RWPE2 (cell line): ENCODE measurements at places on chromosomes 13 and 19.

DNA sequence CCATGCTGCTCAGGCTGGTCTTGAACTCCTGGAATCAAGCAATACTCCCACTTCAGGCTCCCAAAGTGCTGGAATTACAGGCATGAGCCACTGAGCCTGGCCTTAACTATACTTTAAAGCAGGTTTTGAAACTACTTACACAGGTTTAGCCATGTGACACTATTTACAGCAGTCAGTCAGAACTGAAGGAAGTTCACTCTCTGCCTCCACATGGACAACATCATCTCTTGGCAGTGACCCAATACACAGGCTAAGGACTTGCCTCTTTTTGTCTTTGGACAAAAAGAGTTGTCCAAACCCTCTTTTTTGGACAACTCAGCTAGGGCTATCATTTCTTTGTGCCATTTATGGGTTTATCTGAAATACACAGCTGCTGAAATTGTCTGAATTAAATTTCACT lies 89.0 kb upstream of the CLDN10 start:
- no peak for DNase-seq

DNA sequence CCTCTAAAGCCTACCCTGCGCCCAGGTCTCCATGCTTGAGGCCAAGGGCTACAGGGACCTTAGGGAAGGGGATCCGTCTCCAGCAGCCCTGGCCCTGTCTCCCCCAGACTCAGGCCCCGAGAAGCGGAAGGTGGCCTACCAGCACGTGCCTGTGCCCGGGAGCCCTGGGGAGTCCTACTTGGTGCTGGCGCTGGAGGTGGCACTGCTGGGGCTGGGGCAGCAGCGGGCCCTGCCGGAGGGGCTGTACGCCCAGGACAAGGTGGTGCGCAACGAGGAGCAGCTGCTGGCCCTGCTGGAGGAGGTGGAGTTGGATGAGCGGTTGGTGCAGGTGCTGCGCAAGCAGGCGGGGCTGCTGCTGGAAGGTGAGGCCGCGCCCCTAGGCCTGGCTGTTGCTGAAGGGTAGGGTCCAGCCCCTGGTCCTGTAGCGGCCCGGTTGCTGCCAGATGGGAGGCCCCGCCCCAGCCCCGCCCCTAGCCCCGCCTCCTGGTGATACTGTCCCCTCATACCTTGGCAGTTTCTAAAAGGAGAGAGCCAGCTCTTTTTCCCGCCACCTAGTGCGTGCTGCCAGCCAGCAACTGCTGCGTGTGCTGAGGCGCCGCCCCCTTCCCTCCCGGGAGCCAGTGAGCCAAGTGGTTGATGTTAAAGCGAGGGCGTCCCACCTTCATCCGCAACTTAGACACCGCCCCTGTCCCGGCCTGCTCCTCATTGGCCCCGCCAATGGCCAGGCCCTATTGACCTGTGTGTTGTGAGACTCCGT lies 22.6 kb downstream of the ZSWIM4 start:
- DNase-seq = no peak

DNA sequence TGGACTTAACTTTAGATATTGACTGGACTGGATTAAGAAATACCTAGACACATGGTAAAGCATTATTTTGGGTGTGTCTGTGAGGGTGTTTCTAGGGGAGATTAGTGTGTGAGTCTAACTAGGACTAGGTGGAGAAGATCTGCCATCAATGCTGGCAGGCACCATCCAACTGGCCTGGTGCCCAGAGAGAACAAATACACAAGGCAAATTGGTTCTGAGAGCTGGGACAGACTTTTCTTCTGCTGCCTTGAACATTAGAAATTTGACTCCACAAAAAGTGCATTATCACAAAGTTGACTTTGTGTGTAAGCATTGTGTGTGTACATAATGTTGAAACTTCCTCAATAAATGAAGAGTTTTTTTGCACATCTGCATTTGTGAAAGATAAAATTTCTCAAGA lies 522.1 kb downstream of the SUCLA2 start:
- no peak for DNase-seq

DNA sequence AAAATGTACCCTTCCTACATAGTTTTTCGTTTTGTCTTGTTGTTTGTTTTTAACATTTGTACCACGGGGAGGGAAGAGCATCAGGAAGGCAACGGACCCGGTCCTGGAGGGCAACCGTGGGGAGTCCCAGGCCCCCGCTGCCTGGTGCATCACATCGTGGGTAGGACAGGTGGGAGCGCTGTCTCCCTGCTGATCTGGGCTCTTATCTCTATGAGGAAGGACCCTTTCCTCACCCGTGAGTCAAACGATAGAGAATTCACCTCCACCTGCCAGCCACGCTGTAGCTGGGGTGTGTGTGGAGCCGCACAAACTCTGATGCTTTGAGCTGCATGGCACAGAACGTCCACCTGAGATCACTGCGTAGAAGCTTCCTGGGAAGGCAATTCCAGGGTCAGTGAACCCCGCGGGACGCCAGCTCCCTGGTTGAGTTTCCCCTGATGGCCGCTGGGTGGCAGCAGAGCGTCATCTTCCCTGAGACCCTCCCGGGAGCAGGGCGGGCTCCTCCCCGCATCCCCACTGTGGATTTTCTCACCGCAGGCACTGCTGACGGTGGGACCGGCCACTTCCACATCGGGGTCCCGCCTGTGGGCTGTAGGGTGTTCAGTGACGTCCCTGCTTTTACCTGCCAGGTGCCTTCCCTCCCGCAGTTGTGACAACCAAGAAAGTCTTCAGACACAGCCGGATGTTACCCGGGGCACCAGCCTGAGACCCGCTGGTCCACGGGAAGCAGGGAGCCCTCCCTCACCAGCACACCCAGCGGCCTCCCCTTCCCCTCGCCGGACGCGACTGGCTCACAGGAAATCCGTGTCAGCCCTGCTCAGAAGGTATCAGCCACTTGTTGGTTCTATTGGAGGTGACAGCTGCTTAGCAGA lies 54.7 kb downstream of the ZNF787 start:
- no peak for DNase-seq

- peak; percentile 63 for DNase-seq
These were observed at the start of gene PRR36 for GRCh38 chr19:7874076-7874896. Gene PRR36, minus strand, starts transcription at chr19:7874390. Its CDS starts 701 bp downstream, at chr19:7873689.

GRCh38 chr13:99014522-99014921 lies 36.7 kb upstream of the DOCK9 start:
- no peak for DNase-seq

DNA sequence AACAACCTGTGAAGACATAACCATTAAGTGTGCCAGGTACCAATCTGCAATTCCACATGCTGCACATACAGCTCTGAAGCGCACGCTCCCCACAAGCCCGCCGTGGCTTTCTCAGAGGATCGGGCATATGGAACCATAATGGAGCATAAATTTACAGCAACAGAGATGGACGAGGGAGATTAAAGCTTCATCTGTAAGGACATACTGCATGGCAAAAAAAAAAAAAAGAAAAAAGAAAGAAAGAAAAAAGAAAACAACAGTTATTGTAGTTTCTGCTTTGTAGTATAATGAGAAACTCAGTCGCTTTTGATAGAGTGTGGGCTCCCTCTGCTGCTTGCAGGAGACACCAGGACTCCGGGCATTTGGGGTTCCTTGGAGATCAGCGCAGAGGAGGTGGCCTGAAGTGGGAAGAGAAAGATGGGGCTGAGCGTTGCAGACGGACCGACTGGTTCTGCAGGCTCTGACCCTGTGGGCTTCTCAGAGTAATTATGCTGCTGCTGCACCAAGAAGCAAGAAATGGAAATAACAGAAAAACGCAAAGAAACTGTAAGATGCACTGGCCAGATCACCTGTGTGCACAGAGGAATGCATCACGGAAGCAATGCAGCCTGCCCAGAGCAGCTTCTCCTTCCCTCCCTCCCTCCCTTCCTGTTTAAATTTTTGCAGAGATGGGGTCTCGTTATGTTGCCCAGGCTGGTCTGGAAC lies 10.8 kb upstream of the PDCD5 start:
- DNase-seq = no peak

- no peak for DNase-seq
These were observed 20.2 kb downstream of the ZC3H13 start for GRCh38 chr13:46032341-46032740.

DNA sequence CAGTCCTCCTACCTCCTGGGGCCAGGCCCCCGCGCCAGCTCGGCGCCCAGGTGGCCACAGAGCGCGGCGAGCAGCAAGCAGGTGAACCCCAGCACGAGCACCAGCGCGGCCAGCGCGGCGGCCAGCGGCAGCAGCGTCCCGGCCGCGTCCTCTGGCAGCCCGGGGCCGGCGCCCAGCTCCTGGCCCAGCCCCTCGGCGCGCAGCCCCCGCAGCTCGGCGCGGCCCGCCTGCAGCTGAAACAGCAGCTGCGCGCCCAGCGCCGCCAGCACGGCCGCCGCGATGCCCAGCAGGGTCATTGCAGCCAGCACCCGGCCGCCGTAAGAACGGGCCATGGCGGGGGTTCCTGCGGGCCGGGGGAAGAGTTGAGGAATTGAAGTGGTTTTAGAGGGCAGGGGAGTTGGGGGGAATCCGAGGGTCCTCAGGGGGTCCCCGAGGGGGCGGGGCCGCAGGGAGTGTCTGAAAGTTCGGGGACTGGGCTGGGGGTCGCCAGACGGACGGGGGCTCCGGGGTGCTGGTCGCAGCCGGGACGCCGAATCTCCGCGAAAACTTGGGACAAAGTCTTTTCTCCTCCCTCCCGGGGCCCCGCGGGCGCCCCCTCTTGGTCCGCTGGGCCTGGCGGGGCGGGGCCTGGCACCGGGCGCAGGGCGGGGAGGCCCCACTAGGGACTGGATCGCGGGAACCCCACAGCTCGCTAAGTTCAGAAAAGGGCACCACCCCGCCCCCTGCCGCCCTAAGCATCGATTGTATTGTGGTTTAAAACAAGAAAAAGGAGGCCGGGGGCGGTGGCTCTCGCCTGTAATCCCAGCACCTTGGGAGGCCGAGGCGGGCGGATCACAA lies at the start of gene TMEM221:
TSS of gene TMEM221 (minus strand) at position 538 of the 837 bp plus-strand sequence. CDS start at position 332, 206 bp downstream.
- DNase-seq = no peak

DNA sequence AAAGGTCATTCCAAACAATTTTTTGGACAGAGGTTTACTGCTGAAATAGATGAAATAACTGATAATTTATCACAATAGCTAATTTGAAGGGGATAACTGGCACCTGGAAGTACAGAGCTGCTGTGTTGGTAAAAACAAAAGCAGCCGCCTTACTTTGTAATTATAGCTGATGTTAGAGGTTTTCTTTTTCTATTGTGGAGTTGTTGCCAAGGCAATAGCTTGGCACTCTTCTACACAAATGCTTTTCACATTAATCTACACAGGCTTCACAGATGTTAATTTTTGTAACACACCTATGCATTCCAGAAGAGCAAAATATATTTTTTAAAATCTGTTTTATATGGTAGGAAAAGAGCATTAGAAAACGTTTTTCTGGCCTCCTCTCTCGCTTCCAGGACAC lies 56.9 kb downstream of the LACC1 start:
- no peak for DNase-seq

- DNase-seq = no peak
These were observed 31.1 kb downstream of the NFIC start for GRCh38 chr19:3397266-3398022.

GRCh38 chr19:44005973-44006372 lies 3.2 kb downstream of the ZNF230 start:
- no peak for DNase-seq

GRCh38 chr19:44615863-44616247 lies 2.5 kb downstream of the IGSF23 start:
- DNase-seq = no peak

DNA sequence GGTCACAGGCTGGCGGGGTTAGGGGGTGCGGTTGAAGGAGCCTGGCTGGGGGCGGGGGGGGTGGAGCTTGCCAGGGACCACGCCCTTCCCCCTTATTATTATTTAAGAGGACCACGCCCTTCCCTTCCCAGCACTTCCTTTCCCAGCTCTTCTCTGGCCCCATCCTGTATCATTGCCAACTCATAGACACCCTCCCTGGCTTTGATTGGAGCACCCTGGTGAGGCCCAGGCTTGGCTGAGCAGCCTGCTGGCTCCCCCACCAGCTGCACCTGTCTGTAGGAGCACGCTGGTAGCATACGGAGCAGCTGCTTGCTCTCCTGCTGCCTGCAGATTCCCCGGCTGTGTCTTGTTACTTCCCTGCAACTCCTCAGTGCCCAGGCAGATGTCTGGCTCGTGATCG lies 62.5 kb upstream of the PDX1 start:
- no peak for DNase-seq

GRCh38 chr13:111963031-111963430 lies 103.9 kb upstream of the SOX1 start:
- no peak for DNase-seq

DNA sequence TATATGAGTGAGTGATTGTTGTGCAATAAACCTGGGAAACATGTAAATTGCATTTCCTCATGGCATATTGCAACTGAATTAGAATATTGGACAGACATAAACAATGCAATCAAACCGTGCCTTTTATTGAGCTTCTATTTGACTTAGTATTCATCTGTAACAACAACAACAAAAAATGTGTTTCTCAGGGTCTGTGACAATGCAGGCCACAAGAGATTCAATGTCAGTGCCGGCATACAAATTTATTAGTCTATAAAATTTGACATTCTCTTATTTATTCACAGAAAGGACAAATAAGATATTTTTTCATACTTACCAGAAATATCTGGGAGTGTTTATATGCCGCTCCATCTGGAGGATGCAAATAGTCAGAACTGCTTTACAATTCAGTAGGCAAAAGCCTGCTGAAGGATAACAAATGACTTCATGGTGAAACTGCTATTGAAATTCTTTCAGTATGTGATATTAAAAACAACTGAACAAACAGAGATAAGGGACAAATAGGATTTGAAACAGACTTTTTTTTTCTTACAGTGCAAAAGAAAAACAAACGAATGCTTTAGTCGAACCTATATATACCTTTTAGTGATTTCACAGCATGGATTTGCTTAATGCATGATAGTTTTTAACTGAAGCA lies 77.2 kb downstream of the DACH1 start:
- DNase-seq = no peak

GRCh38 chr19:1675633-1676350 lies 23.4 kb upstream of the TCF3 start:
- no peak for DNase-seq
